Activated CD4-positive, alpha-beta memory T cell treated with anti-CD3 and anti-CD28 coated beads for 36 hours (primary cell): ENCODE measurements at places on chromosomes 1 and 21.

DNA sequence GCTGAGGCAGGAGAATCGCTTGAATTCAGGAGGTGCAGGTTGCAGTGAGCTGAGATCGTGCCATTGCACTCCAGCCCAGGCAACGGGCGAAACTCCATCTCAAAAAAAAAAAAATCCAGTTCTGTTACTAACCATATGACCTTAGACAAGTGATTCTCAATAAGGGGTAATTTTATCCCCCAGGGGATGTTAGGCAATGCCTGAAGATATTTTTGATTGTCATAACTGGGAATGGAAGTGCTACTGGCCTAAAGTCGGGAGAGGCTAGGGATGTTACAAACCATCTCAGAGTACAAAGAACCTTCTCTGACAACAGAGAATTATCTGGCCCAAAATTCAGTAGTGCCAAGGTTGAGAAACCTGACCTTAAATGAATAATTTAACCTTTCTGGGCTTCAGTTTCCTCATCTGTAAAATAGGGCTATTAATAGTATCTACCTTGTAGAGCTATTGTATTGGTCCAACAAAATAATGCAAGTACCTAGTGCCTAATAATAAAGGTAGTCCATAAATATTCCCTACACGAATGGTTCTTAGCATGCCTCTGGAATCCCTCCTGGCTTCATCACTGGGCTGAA lies 5.8 kb upstream of the LMNA start:
- no peak for DNase-seq

GRCh38 chr1:6948416-6948815 lies 163.2 kb downstream of the CAMTA1 start:
- DNase-seq = no peak

- no peak for DNase-seq
Observed at GRCh38 chr21:16407403-16408240, 677.8 kb downstream of the USP25 start.

- no peak for DNase-seq
Observed at GRCh38 chr21:39021478-39021832, 161.8 kb downstream of the PSMG1 start.

DNA sequence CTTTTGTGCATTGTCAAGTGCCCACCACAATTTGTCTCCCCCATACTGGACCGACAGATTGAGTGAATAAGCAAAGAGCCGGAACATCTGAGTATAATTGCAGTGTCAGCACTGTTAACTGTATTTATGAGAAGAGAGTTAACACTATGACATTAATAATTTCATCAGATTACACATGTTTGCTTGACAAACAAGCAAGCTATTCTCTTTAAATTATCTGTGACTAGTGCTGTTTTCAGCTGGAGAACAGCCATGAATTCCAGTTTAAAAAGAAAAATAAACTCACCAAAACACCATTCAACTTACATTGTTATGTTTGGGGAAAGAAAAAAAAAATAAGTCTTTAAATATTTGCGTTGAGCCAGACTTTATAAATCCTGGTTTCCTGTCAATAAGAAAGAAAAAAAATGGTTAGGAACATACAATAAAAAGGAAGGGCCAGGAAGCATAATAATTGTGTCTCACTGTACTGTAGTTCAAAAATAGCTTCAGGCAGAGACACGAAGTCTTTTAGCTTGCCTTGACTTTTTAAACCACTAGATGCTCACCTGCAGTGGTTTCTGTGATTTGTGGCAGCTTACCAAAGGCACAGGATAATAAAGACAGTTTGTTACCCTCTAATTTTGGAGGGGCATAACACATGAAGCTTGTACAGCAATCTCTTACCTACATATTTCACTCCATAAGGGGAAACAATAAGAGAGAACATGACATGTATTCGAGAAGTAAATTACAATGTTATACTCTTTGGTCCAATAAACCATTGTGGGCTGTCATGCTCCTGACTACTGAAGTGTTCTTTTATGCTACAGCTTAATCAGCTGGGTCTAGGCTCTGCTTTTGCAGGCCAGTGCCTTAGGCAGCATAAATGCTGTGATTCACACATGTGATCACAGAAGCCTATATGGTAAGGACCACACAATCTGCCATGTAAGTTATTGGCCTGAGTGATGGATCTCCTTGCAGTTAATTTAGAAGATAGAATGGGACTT lies 302.0 kb upstream of the ADGRL2 start:
- DNase-seq = no peak
